Iris pigment epithelial cell (primary cell): ENCODE measurements at places on chromosomes 2 and 18.
A peak's percentile ranks its signal among the peaks of the same experiment; 100 is the strongest.

- DNase-seq, result peak; percentile 24
These were observed 619 bp downstream of the GALM start for GRCh38 chr2:38666556-38666910.

DNA sequence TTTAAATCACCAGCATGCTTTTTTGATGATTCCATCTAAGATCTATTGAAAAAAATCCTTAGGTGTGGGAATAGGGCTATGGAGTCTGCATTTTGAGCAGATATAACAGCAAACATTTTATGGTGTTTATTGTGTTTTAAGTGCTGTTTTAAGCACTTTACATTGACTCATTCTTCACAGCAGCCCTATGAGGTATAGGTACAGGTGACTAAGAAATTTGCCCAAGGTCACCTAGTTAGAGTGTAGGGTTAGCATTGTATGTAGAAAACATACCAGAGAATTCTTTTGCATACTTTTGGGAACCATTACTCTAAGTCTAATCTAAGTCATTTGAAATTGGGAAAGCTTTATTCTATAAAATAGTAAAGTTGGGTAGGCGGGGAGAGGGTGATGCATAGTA, 31.3 kb downstream of the PPM1B start:
- no peak for DNase-seq

GRCh38 chr2:2850859-2851258, 519.8 kb upstream of the MYT1L start:
- no peak for DNase-seq

- DNase-seq, result no peak
These were observed 72.8 kb downstream of the RPIA start for GRCh38 chr2:88764141-88764849.

GRCh38 chr2:119694470-119694844, 15.5 kb downstream of the TMEM177 start:
- no peak for DNase-seq

GRCh38 chr18:67243799-67244587, 272.5 kb downstream of the DSEL start:
- DNase-seq, result peak; percentile 36

GRCh38 chr2:232276084-232276732, 102.3 kb upstream of the ALPP start:
- DNase-seq, result no peak

DNA sequence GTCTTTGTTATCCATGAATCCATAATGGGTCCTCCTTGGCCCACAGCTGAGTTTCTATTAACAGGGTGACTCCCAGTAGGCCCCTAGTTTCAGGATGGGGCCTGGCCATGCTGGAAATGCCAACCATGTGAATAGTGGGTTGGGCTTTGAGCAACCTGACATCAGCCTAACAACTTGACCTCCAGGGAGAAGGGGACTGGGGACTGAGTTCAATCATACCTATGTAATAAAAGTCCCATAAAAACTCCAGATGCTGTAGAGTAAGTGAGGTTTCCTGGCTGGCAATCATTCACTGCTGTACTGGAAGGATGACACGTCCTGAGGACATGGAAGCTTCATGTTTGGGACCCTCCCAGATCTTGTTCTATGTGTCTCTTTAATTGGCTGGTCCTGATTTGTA, 7.9 kb downstream of the REV1 start:
- DNase-seq, result no peak

GRCh38 chr2:126507425-126507911, 148.5 kb upstream of the GYPC start:
- no peak for DNase-seq

DNA sequence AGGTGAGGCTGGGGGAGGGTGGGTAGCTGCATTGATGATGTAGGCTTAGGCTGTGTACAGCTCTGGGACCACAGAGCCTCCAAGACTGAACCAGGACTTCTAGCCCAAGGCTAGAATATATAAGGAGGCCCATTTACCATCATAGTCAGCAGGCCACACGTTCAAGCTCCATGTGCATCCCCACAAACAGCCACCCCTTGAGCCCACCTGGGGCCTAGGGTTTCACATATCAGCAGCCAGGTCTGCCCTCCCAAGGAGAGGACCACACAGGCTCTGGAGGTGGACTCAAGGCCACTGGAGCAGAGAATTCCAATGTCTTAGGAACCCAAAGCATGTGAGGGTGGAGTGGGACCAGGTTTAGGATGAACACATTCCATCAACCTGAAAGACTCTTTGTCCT, 230.5 kb downstream of the TTC32 start:
- no peak for DNase-seq

DNA sequence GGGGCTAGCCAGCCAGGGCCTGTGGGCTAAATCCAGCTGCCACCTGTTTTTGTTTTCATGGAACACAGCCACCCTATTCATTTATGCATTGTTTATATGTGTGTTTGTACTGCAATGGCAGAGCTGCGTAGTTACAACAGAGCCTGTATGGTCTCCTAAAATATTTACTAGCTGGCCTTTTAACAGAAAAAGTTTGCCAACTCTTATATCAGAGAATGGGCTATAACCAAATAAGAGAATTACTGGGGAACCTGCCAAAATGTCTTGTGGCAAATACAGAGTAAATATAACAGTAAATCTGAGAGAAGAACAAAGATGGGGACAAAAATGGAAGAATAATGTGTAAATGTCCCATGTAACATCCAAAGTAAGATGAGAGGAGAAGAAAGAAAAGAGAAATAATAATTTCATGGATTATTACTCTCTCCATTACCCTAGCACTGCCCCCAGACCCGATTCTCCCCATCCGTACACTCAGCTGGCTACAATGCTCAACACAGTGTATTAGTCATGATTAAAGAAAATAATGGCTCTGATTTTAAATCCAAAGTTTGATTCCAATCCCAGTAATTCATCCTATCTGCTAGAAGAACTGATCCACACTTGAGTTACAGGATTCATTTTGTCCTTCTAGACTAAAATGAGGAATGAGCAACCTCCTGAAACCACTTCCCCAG, 249.3 kb downstream of the LRATD1 start:
- no peak for DNase-seq

DNA sequence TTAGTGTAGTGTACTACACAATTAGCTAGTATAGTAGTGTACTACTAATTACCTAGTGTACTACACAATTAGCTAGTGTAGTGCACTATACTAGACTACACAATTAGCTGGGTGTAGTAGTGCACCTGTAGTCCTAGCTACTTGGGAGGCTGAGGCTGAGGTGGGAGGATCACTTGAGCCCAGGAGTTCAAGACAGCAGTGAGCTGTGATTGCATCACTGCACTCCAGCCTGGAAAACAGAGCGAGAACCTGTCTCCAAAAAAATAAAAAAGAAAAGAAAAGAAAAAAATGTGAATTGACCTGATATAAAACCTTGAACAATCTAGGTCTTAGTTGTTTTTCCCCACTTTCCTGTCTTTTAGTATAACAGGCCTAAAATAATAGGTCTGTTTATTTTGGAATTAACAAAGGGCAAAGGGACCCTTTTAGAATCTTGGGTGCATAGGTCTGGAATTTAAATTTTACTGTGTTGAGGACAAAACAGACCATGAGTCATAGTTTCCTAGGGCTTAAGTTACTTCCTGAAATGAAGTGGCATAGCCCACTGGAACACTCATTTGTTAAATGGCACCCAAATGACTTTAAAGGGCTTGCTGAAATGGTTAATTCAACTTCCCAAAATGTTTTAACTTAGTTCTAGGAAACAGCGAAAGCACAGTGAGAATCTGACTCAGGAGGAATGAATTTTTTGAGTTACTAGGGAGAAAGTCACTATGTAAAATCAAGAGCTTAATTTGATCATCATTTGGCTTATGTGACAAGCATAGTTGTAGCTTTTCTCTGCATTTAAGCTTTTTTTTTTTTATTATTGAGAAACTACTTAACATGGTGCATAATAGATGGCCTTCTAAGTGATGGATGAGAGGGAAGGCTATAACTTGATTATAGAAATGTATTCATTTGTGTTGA, 50.7 kb upstream of the ARL5A start:
- peak; percentile 39 for DNase-seq

DNA sequence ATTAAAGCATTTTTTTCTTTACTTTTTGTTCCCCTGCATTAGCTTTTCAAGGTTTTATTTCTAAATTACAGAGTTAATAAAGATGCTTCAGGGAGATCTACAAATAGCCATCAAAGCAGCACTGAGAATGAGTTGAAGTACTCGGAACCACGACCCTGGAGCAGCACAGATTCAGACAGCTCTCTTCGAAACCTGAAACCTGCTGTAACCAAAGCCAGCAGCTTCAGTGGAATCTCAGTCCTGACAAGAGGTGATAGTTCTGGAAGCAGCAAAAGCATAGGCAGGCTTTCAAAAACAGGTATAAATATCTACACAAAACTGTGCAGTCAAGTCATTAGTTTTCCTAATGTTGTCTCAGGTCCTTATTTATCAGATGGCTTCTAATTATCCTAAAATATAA, 102.8 kb upstream of the UBXN4 start:
- DNase-seq, result no peak

GRCh38 chr2:213475433-213475832, 191.2 kb downstream of the SPAG16 start:
- peak; percentile 6 for DNase-seq

GRCh38 chr2:45768208-45768607, 116.7 kb downstream of the PRKCE start:
- DNase-seq, result no peak

GRCh38 chr2:118309946-118310680, 221.8 kb downstream of the INSIG2 start:
- peak; percentile 45 for DNase-seq

DNA sequence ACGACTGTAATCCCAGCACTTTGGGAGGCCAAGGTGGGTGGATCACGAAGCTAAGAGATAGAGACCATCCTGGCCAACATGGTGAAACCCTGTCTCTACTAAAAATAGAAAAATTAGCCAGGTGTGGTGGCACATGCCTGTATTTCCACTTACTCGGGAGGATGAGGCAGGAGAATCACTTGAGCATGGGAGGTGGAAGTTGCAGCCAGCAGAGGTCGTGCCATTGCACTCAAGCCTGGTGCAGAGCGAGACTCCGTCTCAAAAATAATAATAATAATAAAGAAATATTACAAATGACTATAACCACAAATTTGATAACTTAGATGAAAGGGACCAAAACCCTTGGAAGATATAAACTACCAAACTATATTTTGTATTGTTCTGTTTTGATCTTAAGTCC, 226.3 kb upstream of the GULP1 start:
- no peak for DNase-seq
